Heart left ventricle (tissue), 16 donors: ENCODE measurements at places on chromosomes 12 and 14. TPM values are rescaled to one million over a fixed set of nuclear protein-coding genes. Genes with fewer than 3 reads are reported as not detected.

Gene FGD4
- 28.2 TPM for total RNA-seq

Gene RASSF9
- 3.7 TPM for total RNA-seq

Gene PTPN6
- total RNA-seq, result 3.5 TPM

Gene KERA
- total RNA-seq, result not detected

Gene FAM186B
- 0.35 TPM for total RNA-seq

Gene FLRT2
- total RNA-seq, result 8.1 TPM

Gene FGF6
- total RNA-seq, result not detected

Gene ANKRD33
- not detected for total RNA-seq

Gene TAS2R31
- not detected for total RNA-seq

Gene FANCM
- 1.8 TPM for total RNA-seq

Gene BCL11B
- total RNA-seq, result not detected

Gene PCED1B
- 0.81 TPM for total RNA-seq

Gene NYNRIN
- 5.5 TPM for total RNA-seq

Gene ACRBP
- 7.2 TPM for total RNA-seq

Gene NDUFA12
- total RNA-seq, result 518 TPM

Gene CACNA2D4
- total RNA-seq, result 1.3 TPM

Gene PNP
- total RNA-seq, result 4.2 TPM

Gene STAC3
- total RNA-seq, result 0.95 TPM

Gene MSI1
- total RNA-seq, result 5.6 TPM

Gene PRH2
- total RNA-seq, result not detected

Gene NGB
- total RNA-seq, result not detected

Gene SYT10
- not detected for total RNA-seq

Gene SOX5
- total RNA-seq, result 3.0 TPM

Gene RNASE11
- not detected for total RNA-seq

Gene KRT75
- total RNA-seq, result not detected

Gene ERP29
- 57.2 TPM for total RNA-seq

Gene SIX6
- not detected for total RNA-seq

Gene KLHDC2
- total RNA-seq, result 93.6 TPM

Gene SCN8A
- total RNA-seq, result 0.17 TPM

Gene RBM19
- total RNA-seq, result 12.7 TPM

Gene SSPN
- total RNA-seq, result 56.1 TPM

Gene C12orf56
- not detected for total RNA-seq

Gene RBP5
- not detected for total RNA-seq

Gene HOXC5
- total RNA-seq, result not detected

Gene PRB4
- total RNA-seq, result not detected
